Posterior vena cava (tissue), 2 donors: ENCODE measurements at places on chromosomes 5 and 9. TPM values are rescaled to one million over a fixed set of nuclear protein-coding genes. Genes with fewer than 3 reads are reported as not detected.

The EGFL7 gene
- 118 TPM for total RNA-seq

DNA sequence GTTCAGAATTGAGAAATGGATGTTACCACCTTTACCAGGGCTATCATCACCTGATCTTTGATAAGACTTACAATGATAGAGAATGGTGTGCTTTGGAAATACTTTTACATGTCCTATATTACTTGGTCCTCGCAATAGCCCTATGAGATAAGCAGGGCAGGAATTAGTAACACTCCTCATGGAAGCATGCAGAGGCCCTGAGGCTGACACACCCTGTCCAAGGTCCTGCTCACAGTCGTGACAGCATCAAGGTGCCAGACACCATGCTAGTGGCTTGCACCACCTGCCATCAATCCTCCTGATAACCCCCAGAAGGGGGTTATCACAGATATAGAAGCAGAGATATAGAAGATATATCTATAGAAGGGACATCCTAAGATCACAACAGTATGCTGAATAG lies 216.8 kb upstream of the TBC1D2 start:
- no peak for DNase-seq

The C5orf34 gene
- 2.3 TPM for total RNA-seq

The SPINK4 gene
- not detected for total RNA-seq

- no peak for DNase-seq
Measured at GRCh38 chr5:61569353-61569752, 237.3 kb downstream of the ZSWIM6 start.

The FGFR4 gene
- 1.0 TPM for total RNA-seq

The MAMDC4 gene
- total RNA-seq, result 2.4 TPM

The NDST1 gene
- total RNA-seq, result 68.8 TPM

The ANKRD55 gene
- 0.79 TPM for total RNA-seq

- no peak for DNase-seq
Measured at GRCh38 chr9:132041798-132042197, 37.9 kb downstream of the MED27 start.

DNA sequence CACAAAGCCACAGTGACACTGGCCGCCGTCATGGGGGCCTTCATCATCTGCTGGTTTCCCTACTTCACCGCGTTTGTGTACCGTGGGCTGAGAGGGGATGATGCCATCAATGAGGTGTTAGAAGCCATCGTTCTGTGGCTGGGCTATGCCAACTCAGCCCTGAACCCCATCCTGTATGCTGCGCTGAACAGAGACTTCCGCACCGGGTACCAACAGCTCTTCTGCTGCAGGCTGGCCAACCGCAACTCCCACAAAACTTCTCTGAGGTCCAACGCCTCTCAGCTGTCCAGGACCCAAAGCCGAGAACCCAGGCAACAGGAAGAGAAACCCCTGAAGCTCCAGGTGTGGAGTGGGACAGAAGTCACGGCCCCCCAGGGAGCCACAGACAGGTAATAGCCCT lies 26.1 kb downstream of the HRH2 start:
- DNase-seq, result no peak

- DNase-seq, result no peak
Measured at GRCh38 chr5:79151942-79152671, 40.5 kb downstream of the BHMT start.

- DNase-seq, result peak; percentile 82
Measured at GRCh38 chr9:137460363-137461315, 1.5 kb upstream of the NSMF start.

The SLC6A3 gene
- total RNA-seq, result 0.10 TPM

The TMEM252 gene
- not detected for total RNA-seq

GRCh38 chr5:75053054-75053303 lies 621 bp upstream of the GCNT4 start:
- no peak for DNase-seq

DNA sequence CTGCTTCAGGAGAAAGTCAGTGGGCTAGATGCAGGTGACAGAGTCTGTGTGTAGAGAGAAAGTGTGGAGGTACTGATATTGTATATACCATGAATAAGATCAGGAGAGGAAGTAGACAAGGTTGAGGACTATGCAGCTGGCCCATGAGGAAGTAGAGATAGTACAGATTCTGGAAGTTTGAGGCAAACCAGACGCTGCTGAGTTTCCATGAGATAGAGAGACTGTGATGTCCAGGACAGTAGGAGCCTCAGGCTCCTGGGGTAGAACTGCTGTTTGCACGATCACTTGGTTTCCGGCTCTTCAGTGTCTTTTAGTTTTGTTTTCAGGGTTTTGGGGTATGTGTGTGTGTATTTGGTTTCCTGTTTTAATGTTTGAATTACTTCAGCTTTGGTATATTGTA lies 13.6 kb downstream of the OTULINL start:
- no peak for DNase-seq

DNA sequence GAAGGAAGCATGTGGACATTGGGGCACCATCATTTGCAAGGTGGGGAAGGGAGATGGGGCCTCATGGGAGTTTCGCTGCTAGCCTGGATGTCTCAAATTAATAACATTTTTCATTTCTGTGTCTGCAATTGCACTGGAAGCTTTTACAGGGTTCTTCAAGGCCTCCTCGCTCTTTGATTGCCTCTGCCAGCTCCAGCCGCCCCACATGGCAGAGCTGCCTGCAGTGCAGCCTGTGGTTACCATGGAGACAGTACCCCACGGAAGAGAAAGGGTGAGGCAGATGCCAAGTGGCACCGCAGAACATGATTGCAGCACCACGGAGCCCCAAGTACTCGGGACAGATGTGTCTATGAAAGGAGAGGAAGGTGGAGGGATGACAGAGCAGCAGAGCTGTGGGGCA lies 25.4 kb downstream of the CTNND2 start:
- peak; percentile 29 for DNase-seq

DNA sequence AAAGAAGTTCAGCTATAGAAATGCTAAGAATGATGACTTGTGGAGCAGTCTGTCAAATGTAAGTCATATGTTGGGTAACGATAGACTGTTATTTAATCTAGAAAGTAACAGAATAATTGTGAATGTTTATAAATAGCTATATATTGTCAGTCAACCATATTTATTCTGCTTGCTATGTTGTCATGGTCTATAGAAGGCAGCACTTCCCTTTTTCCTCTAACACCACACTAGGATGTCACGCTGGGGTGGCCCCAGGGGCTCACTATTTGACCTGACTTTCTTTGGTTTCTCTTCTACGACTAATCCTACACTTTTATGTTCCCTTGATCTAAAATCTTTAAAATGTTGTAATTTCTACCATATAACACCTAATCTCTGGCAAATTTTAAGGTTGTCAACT lies 20.5 kb downstream of the ERAP2 start:
- DNase-seq, result no peak

The PCDHGB7 gene
- 17.1 TPM for total RNA-seq

GRCh38 chr5:59709346-59709821 lies 184.1 kb downstream of the PDE4D start:
- DNase-seq, result no peak

DNA sequence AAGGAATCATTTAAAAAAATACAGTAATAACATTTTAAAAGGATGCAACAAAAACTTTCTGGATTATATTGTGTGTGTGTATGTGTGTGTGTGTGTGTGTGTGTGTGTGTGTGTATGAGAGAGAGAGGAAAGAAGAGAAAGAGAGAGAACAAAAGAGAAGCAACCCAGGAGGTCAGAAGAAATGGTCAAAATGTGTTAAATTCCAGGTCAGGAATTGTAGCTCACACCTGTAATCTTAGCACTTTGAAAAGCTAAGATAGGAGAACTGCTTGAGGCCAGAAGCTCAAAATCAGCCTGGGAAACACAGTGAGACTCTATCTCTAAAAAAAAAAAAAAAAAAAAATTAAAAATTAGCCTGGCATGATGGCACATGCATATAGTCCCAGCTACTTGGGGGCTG lies 311.8 kb upstream of the CDH12 start:
- DNase-seq, result no peak

DNA sequence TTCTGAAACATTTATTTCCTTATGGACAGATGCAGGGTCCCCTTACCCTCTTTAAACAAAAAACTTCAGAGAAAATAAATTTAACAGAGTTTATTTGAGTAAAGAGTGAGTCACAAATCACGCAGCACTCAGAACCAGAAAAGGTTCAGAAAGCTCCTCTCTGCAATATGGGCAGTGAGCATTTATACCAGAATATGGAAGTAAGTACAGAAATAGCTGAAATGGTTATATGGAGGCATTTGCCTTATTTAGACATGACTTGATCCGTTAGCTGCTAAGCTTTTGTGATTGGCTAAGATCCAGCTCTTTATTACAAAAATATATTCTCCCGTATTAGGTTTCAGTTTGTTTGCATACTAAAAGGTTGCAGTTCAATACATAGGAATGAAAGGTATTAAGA lies 1554.1 kb downstream of the EFNA5 start:
- DNase-seq, result no peak

GRCh38 chr9:115328677-115329076 lies 210.7 kb upstream of the TNC start:
- no peak for DNase-seq

- no peak for DNase-seq
Measured at GRCh38 chr5:59254055-59254687, 639.4 kb downstream of the PDE4D start.

- DNase-seq, result no peak
Measured at GRCh38 chr9:102087141-102087540, 348.7 kb upstream of the GRIN3A start.

DNA sequence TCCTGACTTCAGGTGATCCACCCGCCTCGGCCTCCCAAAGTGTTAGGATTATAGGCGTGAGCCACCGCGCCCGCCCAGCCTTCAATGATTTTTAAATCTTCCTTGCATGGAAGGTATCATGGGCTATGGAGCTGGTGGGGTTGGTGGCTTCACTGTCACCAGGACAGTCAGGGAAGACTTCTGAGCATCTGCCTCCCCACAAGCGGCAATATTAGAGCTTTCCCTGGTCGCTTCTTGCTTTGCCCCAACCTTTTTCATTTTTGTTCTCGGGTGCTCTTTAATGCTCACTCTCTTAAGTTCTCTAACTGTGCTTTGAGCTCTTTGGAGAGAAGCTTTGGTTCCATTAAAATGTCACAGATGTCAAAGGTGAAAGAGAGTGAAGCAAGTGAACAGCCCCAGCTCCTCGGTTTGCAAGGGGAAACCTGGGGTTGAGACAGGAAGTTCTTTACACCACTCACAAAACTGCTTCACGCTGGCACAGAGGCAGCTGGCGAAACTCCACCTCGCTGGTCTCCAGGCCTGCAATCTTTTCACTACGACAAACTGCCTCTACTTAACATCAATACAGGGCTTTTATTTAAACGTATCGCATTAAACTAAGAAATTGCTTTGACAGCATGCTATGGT lies 142.5 kb upstream of the RETREG1 start:
- DNase-seq, result no peak

The ARL14EPL gene
- total RNA-seq, result not detected

DNA sequence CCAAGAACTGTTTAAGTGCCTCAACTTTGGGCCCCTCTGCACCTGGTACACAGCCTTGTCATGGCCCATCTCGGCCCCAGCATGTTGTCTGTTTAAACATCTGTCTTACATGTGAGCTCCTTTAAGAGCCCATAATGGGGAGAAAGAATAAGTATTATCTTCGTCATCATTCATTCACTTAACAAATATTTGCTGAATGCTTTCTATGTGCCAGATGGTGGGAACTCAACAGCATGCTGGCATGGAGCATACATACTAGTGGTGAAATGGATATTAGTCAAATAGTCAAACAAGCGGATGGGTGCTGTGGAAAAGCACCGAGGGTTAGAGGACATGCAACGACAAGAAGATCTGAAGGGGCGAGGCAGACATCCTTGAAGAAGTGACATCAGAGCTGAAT lies 54.5 kb downstream of the GABBR2 start:
- no peak for DNase-seq

DNA sequence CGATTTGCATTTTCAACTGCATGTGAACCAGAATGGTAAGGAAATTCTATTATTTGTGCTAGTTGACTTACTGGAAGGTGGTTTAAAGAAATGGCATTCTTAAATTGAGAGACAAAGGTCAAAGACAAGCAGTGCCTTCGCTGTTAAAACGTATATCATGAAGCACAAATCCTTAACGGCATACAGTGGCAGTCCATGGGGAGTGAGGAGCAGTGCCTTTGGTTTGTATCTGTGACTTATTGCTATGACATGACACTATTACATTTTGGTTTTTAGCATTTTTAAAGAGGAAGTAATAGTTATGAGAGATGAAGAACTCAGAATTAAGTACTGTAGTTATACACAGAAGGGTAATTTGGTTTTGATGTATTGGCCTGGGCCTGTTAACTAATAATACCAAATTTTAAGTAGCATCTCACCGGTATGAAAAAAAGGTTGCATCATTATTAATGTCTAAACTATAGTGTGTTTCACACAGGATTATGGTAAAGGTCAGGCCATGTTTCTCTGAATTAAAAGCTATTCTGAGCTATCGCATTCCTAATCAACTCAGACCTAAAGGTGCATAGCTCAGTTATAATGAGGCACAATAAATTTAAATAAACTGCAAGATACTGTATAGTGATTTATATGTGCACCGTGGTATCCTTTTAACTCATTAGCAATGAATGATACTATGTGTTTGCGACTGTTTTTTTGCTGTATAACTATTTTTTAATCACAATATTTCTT lies 339.8 kb upstream of the ARRDC3 start:
- no peak for DNase-seq
